ENCODE measurements at places on chromosomes 5 and 9.
A peak's percentile ranks its signal among the peaks of the same experiment; 100 is the strongest.

DNA sequence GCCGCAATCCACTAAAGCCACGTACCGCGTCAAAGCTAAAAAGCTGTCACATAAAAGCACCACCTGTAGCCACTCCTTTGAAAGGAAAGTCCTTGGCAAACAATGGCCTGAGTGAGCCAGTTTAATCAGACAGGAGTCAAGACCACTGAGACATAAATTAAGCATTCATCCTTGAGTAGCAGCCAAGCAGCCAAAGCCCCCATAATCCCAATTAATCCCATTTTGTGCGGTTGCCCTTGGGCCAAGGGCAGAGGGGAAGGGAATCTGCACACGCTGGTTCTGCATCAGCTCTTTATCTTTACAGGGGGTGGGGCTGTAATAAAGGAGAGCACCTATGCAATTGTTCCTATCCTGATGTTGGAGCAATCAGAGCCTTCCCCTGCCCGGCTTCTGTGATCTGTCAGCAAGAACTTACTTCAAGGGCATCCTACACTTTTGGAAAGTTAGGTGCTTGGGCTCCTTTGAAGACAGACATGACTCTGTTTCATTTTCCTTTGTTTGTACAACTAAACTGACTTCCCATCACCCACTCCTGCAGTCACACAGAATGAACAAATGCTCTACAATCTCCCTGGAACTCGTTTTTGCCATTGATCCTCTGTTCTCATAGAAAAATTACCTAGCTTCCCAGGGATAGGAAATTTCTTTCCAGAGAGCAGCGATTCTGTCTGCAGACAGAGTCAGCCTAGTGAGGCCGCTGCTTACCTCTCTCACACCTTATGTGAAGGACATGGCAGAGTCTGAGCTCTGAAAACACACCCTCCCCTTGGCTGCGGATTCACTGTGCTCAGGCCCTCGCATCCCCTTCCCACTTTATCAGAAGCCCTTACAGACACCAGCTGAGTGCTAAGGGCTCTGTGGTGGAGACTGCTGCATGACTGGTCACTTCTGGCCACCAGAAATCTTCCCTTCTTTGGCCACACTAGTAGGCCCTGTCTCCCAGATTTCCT lies 116.2 kb upstream of the TBCA start:
- no peak for DNase-seq

DNA sequence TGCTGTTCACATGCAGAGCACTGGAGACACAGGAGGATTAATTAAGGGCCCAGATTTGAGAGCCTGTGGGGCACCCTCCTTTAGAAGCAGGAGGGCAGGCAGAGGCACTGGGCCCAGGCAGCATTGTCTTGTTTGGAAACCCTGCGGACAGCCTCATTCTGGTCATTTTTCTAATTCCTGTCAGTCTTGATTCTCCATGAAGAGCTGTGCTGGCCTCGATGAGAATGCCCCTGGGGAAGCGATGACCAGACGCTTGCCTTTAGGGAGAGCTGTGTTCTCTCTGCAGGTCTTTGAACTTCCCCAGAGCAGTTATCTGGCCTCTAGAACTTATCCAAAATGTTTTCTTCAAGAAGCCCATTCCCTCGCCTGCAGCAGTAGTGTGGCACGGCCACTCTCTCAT lies 117.8 kb upstream of the PTCH1 start:
- DNase-seq = no peak

- DNase-seq = no peak
These were observed 105.0 kb upstream of the PRSS3 start for GRCh38 chr9:33690143-33690933.

- DNase-seq = no peak
These were observed 10.8 kb downstream of the DMRTA1 start for GRCh38 chr9:22457448-22457847.

- DNase-seq = peak; percentile 29
These were observed 3.9 kb downstream of the GLIPR2 start for GRCh38 chr9:36140086-36141084.

- DNase-seq = peak; percentile 90
These were observed 23.1 kb upstream of the ERCC6L2 start for GRCh38 chr9:95852059-95853032.

DNA sequence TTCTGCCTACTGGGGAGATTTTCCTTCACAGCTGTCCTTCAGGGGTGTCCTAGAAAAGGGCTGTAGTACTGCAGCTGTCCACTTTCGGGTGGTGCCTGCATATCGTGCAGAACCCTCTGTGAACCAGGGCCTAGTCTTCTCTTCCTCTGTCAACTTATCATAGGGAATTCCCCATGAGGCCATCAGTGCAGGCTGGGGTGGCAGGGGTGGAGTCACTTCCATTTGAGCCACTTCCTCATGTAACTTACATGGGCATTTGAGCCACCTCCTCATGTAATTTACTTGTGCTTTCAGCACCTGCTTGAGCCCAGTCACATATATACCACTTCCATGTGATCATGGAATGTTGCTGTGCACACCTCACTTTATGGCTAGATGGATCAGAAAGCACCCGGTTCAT lies 742.0 kb upstream of the RGMB start:
- no peak for DNase-seq

GRCh38 chr9:79896390-79896980 lies 324.7 kb downstream of the TLE4 start:
- DNase-seq = no peak

DNA sequence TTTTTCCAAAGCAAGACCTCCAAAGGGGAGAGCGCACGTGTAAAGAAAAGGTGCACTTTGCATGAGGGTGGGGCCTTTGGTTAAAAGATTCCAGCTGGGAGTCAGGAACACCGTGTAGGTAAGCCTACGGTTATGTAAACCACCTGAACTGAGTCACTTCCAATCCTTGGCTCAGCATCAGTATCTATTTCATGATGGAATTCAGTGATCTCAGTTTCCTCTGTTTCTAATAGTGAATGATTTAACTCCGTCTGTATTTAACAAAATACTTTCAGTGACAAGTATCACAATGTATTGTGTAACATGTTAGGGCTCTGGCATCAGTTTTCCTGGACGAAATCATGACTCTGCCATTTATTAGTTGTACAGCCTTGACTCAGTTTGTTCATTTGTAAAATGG lies 1.3 kb upstream of the SVEP1 start:
- DNase-seq = peak; percentile 63

- peak; percentile 38 for DNase-seq
These were observed 12.4 kb downstream of the SLC36A1 start for GRCh38 chr5:151459680-151460324.

- DNase-seq = no peak
These were observed 151.2 kb upstream of the RUSC2 start for GRCh38 chr9:35338561-35339274.

GRCh38 chr5:104189031-104189430 lies 626.4 kb upstream of the NUDT12 start:
- DNase-seq = peak; percentile 64

GRCh38 chr9:123749580-123750202 lies 180.2 kb downstream of the DENND1A start:
- DNase-seq = peak; percentile 28

DNA sequence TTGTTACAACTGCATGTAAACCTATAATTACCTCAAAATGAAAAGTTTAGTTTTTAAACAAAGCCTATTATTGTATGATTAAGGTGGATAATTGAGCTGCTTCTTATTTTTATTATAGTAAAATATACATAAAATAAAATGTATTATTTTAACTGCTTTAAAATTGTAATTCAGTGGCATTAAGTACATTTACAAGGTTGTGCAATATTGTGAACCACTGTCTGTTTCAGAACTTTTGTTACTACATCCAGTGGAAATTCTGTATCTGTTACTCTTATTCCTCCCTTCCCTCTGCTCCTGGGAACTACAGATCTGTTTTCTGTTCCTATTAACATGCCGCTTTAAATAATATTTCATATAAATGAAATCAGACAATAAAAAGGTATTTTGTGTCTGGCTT lies 37.1 kb downstream of the ITGA1 start:
- DNase-seq = no peak

DNA sequence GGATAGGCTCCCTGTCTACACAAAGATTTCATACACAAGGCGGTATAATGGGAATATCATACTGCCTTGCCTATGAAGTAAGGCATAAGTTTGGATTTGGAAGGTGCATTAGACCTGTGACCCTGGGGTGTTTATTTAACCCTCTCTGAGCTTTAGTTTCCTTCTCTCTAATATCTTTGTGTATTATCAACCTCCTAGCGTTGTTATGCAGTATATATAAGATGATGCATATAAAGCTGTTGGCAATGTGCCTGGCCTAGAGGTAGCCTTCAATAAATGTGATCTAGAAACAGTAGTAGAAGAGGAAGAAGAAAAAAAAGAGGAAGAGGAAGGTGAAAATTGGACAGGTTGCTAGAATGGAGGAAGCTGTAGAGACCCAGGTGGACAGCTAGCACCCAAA lies 311.6 kb upstream of the CLINT1 start:
- DNase-seq = no peak

GRCh38 chr9:95623640-95624039 lies 106.9 kb upstream of the PTCH1 start:
- DNase-seq = no peak

- DNase-seq = no peak
These were observed 276.5 kb upstream of the SMARCA2 start for GRCh38 chr9:1738511-1739100.

GRCh38 chr5:132463811-132464155 lies 26.8 kb downstream of the IRF1 start:
- DNase-seq = no peak

DNA sequence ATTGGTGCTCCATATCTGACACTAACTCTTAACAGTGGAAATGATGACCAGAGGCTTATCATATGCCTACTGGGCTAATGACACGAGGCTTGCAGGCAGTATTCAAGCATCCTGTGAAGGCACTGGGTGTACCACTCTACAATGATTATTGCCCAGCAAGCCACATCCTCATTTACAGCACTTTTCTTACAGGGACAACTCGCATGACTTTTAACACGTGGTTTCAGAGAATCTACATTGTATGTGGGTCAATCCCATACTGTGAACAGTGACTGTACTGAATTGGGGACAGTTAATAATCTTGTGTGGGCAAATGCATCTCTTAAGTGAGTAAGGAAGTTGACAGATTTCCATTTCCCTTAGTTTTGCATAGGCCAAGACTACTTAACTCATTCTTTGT lies 260.0 kb downstream of the TRPM3 start:
- DNase-seq = no peak

- DNase-seq = no peak
These were observed 1.3 kb downstream of the PTPN3 start for GRCh38 chr9:109496841-109497225.

- no peak for DNase-seq
These were observed 10.0 kb downstream of the NAIF1 start for GRCh38 chr9:128056887-128057723.

GRCh38 chr5:139251695-139252288 lies 41.7 kb upstream of the MATR3 start:
- peak; percentile 62 for DNase-seq

DNA sequence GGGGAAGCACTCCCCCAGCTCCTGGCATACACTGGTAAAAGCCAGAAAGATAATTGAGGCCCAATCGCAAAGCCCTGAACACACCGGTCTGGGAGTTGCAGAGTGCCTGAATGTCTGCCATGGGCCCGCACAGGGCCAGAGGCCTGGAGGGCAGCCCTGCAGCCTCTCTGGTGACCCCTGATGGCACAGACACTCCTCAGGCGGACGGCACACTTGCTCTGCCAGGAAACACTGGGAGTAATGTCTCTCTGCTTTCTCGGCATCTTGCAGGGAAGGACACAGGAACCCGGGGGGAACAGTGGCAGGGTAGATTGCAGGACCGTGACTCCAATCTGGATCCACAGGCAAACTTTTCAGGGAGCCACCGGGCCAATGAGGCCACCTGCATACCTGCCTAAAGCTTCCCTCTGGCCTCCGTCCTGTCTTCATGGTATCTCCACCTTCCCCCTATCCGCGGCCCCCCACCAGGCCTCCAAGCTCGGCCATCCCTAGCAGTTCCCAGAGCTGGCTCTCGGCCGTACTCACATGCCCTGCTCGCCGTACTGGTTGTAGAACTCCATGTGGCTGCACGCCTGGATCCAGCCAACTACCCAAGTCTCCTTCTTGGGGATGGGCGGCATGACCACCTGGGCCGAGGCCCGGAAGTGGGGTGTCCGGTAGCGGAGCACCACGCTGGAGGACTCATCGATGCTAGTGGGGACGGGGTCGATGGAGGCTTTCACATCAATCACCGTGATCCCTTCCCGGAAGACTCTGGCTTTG lies 797 bp downstream of the FAM78A start:
- no peak for DNase-seq

DNA sequence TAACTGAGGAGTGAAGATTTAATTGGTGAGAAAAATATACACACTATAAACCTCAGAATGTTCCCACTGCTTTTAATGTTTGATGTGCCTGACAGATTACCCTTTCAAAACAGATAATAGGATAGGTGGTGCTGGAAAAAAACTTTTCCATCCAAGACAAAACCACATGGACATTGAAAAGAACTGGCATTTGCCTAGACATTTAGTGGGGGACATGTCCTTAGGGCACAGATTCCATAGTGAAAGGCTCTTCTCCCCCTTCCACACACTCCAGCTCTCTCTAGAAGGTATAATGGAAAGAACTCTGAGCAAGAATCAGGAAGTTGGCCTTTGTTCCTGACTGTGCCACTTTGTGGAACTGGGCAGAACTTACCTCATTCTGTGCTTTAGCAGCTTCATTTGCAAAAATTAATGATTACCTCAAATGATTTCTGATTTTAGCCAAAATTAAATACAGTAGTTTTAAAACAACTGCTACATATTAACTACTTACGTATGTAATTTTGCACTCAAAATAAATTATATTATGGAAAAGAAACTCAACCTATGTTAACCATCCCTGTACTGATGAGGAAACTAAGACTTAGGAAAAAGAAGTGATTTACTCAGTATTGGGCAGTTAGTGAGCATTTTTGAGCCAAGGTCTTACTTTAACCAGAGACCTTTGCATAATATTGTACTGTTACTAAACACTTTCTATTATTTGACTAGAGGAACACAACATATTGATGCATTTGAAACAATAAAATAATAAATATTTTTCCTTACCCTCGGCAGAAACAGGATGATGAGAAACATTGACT lies 43.3 kb downstream of the TMC1 start:
- no peak for DNase-seq

- DNase-seq = peak; percentile 15
These were observed 7.1 kb upstream of the IFNA6 start for GRCh38 chr9:21357479-21358460.

DNA sequence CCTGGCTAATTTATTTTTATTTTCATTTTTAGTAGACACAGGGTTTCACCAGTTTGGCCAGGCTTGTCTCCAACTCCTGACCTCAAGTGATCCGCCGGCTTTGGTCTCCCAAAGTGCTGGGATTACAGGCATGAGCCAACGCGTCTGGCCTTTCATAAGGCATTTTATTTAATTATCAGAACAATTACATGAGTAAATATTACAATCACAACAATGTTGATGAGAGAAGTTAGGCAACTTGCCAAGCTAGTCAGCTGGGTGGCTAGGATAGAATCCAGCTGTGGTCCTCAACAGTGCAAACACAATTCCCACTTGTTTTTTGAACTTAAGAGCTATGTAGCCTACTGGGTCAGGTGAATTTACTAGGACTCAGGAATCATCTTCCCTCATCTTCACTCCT lies 22.0 kb downstream of the C9orf57 start:
- DNase-seq = no peak

GRCh38 chr5:140117523-140117922 lies 3.6 kb downstream of the PURA start:
- DNase-seq = no peak

Measured in fibroblast of skin of right biceps (primary cell).